ENCODE measurements at places on chromosomes 1 and 21.
A peak's percentile ranks its signal among the peaks of the same experiment; 100 is the strongest.

DNA sequence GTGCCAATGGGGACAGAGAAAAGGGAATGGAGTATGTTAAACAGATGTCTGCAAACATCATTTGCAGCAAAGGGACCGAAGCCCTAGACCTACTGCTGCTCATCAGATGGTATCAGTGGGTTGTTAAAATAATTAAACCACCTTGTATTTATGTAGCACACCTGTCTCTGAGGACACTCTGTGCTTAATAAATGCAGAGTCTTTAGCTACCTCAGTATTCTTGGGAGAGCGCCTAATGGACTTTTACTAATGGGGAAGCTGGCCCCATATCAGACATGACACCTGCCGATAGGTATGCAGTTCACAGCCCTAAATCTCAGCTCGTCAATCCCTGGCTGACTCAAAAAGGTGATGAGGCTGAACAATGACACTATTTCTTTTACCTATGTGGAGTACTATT is 54.4 kb downstream of the SYT6 start:
- DNase-seq, result no peak

- DNase-seq, result no peak
Observed at GRCh38 chr1:41925712-41926111, 7.0 kb upstream of the HIVEP3 start.

GRCh38 chr1:53371121-53371666 is 43.3 kb upstream of the LRP8 start:
- DNase-seq, result no peak

DNA sequence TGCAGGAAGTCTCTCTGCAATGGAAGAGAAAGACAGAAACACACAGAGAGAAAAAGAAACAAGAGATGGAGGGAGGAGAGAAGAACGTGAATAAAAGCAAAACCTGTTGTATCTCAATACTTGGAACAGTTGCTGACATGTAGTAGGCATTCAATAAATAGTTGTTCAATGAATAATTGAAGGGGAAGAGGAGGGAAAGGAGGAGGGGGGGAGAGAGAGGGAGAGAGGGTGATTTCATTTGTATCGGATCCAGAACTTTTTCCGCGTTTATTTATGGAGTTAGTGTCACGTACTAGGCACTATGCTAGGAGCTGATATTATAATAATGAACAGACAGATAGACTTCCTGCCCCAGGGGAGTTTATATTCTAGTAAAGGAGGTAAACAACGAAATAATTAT is 144.1 kb downstream of the OMA1 start:
- no peak for DNase-seq

GRCh38 chr1:171219346-171220080 is 28.8 kb upstream of the FMO1 start:
- DNase-seq, result no peak

- no peak for DNase-seq
Observed at GRCh38 chr1:229119161-229119560, 151.8 kb upstream of the RAB4A start.

GRCh38 chr1:239084459-239085080 is 301.8 kb upstream of the CHRM3 start:
- no peak for DNase-seq

DNA sequence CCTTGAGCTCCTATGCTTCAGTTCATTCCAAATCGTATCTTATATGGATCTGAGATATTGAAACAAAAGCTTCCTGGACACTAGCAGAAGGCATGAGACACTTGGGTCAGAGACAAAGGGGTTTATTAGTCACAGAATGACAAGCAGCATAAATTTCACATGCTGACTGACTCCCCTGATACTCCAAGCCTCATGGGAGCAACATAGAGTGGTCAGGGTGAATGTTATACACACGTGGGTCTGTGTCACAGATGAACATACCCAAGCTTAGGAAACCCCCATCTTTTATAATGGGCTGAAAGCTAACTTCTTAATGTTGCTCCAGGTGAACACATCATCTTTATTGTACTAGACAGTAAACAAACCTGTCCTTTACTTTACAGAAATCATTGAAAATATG is 599.9 kb upstream of the RGS18 start:
- no peak for DNase-seq

GRCh38 chr1:33322870-33323585 is 2.1 kb upstream of the A3GALT2 start:
- DNase-seq, result no peak

DNA sequence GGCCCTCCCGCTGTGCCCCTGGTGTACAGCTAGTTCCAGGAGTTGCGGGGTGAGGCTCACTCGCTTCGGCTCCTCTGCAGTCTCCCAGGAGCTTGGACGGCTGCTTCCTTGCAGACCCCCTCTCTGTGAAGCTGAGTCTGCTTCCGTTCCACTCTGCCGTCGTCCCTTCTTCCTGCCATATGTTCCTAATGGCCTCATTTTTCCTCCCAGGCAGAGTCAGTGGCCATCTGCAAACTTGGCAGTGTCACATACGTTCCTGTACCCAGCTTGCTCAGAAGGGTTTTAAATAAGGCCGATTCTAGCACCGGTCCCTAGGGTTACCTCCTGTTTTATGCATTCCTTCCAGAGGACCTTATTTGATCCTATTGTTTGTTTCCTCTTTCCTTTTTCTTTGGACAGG is 21.3 kb downstream of the ACTL8 start:
- no peak for DNase-seq

DNA sequence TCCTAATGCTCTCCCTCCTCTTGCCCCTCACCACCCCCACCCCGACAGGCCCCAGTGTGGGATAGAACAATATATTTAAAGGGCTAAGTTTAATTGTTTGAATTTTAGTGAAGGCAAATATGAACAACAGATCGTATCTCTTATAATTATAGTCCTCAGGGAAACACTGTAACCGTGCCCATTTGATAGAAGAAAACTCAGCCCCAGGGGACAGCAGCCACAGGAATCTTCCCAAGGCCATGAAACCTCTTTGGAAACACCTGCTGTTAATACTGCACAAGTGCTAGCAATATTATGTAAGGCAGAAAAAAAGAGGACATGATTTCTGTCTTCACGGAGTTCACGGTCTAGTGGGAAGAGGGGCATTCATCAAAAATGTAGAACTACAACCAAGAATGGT is 142.2 kb downstream of the URB2 start:
- DNase-seq, result no peak

DNA sequence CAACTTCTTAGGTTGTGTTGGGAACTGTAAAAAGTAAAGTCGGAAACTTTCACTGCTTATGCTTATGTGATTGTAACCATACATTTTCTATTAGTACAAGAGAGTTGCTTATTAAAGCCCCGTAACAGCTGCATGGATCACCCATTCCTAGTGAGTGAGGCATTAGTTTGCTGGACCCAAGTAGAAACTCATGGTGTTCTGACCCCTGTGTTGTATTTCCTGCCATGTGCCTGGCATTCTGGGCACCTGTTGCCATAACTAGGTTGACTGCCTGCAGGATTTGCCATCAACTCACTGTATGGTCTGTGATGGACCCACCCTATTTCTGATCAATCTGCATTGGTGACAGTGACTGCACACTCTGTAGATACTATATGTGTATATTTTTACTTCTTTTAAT is 173.0 kb downstream of the PGBD5 start:
- DNase-seq, result no peak

DNA sequence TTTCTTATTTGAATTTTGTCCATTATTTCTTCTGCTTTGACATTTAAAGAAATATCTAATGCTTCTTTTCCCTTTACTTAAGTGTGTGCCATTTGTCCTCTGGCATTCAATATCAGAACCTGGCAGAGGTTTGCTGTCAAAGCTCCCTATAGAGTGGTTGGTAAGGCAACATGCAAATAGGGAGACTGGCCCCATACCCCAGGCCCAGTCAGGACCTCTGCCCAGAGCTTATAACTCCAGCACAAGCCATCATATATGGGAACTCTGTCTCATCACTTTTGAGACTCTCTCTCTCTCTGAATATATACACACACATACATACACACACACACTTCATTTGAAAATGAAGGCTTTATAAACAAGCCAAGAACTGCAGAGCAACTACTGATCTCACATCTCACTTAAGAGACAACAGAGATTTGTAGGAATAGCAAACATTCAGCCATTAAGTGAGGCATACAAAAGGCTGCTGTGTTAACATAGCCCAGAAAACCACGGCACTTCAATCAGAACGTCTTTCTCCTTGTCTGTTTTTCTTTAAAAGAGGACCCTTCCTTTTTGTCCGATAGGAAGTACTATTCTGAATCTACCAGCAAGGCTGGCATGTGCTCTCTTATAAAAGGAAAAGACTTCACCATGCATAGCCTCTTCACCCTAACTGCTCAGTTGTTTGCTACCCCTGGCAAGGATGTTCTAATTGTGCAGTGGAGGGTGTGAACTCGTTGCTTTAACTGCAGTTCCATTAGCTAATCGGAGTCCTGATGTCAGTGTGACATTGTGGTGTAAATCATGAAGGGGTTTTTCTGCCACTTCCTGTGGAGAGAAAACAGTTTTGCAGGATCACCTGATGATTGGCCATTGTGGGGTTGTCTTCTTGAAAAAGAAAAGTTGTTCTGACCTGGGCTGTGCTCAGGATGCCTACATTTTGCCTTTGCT is 101.7 kb downstream of the NR5A2 start:
- DNase-seq, result peak; percentile 68

- DNase-seq, result no peak
Observed at GRCh38 chr1:48022306-48022705, 25.1 kb upstream of the TRABD2B start.

- no peak for DNase-seq
Observed at GRCh38 chr1:119924948-119925898, 28.9 kb upstream of the ADAM30 start.

- DNase-seq, result no peak
Observed at GRCh38 chr1:156964441-156964840, 44.0 kb downstream of the LRRC71 start.

- no peak for DNase-seq
Observed at GRCh38 chr21:45786660-45787059, 143.1 kb downstream of the PCBP3 start.

DNA sequence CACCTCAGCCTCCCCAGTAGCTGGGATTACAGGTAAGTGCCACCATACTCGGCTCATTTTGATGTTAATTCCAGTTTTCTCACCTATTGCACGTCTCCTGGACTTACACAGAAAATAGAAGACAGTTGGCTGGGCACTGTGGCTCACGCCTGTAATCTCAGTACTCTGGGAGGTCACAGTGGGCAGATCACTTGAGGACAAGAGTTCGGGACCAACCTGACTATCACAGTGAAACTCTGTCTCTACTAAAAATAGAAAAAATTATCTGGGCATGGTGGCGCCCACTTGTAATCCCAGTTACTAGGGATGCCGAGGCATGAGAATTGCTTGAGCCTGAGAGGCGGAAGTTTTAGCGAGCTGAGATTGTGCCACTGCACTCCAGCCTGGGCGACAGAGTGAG is 44.1 kb downstream of the DYRK1A start:
- DNase-seq, result no peak

DNA sequence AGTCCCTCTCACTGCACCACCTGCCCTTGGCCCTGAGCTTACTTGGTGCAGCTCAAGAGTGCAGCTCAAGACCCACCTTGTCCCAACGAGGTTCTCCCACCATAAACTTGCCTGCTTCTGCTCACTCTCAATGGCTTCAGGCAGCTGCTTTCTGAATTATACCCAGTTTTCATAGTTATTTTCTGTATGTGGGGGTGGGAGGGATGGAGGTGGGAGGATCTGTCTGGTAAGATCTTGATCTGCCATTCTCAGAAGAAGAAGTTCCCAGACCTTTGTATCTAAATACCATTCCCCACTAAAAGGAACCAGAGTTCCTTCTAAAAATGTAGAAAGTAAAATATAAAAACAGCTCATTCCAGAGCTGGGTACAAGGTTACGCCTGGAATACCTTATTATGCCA is 111.5 kb downstream of the SIM2 start:
- no peak for DNase-seq

DNA sequence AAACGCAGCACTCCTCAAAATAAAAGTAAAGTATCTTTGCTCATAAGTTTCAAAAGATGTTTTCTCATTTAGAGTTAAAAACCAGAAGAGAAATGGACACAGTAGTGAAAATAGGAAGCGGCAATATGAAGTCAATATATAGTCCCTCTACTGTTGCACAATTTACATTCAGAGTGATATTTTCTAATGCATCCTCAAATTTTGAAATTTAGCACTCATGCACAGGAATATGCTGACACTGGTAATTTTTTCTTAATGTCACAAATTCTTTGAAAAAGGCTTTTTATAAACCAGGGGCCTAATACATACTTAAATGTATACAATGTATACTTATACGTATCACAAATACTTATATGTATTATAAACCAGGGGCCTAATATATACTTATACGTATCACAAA is 19.5 kb downstream of the ST7L start:
- no peak for DNase-seq

GRCh38 chr1:177185209-177185608 is 14.5 kb downstream of the BRINP2 start:
- no peak for DNase-seq

DNA sequence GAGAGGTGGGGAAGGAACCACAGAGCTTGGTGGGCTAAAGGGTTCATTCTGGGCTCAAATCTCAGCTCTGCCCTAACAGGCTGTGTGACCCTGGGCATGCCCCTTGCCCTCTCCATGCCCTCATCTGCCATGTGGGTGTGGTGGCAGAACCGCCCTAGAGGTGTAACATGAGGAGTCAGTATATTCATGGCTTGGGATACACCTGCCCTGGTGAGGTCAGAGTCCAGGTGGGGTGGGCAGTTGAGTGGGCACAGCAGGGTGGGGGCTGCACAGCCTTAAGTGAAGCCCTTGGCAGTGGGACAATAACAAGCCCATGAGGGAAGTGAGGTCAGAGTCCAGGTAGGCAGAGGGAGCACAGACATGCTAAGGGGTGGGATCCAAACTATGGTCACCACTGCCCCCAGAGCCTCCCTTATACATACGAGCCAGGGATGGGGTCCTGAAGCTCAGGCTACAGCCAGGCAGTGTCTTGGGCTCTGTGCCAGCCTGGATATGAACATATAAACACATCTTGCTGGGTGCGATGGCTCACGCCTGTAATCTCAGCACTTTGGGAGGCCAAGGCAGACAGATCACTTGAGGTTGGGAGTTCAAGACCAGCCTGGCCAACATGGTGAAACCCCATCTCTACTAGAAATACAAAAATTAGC is 59.0 kb upstream of the EFHD2 start:
- DNase-seq, result no peak

GRCh38 chr1:157523774-157524493 is 28.4 kb downstream of the FCRL5 start:
- DNase-seq, result no peak

DNA sequence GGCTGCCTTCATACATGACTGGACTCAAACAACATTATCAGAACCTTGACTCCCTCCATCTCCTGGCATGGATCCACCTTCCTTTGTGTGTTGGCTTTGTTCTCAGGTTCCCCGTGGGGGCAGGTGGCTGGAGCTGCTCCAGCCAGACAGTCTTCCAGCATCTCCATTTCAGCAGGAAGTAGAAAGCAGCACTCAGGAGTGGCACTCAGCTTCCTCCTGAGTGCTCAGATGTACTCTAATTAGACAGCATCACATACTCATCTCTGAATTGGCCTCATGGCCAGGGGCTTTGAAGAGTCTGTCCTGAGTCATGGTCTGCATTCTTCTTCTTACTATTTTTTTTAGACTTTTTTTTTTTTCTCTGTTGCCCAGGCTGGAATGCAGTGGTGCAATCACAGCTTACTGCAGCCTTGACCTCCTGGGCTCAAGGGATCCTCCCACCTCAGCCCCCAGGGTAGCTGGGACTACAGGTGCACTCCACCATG is 27.9 kb downstream of the OVAAL start:
- no peak for DNase-seq
